Stimulated activated CD4-positive, alpha-beta T cell treated with anti-CD3 and anti-CD28 coated beads, TNF-alpha, amount 100 ng/mL, for 24 hours (primary cell): ENCODE measurements at places on chromosomes 11 and 22.
A peak's percentile ranks its signal among the peaks of the same experiment; 100 is the strongest.

GRCh38 chr11:121067962-121068647, 32.9 kb upstream of the TECTA start:
- DNase-seq, result no peak

DNA sequence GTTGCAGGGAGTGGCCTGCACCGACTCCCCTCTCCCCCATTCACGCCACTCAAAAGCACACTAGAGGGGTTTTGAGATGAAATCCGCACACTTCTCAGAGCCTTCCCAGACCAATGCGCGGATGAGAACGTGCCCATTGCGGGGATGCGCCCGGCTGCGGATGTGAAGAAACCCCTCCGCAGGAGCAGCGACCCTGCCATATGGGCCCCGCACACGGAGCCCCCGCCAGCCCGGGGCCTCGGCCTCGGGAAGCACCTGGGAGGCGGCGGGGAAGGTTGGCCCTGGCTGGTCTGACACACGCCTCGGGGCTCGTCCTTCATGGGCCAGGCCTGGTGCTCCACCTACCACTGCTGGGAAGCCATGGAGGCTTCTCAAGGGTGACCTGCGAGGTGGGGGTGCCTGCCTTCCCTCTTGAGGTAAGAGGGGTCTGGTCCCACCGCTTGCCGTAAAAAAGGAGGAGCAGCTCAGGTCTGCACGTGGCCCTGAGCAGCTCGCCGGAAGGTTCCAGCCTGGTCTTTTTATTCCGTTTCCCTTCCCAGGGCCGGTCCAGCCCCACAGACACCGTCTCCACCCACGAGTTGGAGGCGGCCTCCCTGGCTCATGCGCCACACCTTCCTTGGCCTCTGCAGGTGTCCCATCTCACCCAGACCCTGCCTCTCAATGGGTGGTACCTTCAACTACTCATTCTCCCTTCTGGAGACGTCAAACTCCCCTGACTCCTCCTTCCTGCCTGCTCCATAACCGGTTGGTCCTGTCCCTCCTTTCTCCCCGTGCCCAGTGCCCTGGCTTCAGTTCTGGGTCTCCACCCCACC, 39.4 kb downstream of the TRMU start:
- no peak for DNase-seq

- no peak for DNase-seq
Measured at GRCh38 chr11:33898957-33899356, 7.1 kb upstream of the LMO2 start.

DNA sequence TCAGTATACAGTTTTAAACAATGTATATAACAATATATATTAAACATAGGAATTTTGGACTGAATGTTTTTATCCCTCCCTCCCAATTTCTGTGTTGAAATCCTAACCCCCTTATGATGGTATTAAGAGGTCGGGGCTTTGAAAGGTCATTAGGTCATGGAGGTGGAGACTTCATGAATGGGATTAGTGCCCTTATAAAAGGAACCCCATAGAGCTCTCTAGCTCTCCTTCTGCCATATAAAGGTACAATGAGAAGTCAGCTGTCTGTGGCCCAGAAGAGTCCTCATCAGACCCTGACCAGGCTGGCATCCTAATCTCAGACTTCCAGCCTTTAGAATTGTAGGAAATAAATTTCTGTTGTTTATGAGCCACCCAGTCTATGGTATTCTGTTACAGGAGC, 6.5 kb downstream of the NNMT start:
- no peak for DNase-seq

- no peak for DNase-seq
Measured at GRCh38 chr11:113538451-113539412, 63.5 kb upstream of the DRD2 start.

GRCh38 chr11:119729581-119729927, 554 bp upstream of the NECTIN1 start:
- DNase-seq, result no peak

DNA sequence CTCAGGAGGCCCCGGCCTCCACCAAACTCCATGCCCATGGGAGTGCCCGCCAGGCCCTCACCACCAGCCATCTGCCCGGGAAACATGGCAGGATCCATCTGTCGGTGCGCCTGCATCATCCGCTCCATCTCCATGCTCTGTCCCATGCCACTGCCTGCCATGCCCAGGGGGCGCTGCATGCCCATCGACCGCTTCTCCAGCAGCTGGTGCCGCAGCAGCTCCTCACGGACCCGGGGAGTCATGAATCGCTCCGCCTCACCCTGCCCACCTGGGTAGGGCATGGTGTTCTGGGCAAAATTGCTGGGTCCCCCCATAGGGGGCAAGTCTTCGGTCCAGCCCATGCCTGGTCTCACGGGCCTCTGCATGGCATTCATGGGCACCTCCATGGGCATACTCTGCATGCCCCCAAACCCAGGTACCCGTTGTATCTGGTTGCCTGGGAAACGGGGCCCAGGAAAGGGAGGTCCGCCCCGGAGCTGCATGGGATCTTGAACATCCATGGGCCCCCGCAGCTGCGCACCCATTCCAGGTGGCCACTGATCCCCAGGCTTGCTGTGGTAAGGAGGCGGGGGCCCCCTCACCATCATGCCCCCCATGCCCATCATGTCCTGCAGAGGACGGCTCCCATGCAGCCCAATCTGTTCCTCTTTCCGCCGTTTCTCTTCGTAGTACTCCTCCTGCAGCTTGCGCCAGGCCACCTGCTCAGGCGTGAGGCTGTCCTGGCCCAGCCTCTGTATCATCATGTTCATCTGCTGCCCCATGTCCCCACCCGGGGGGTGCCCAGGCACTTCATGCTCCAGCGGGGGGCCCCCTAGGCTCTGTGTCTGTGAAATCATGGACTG, 18.0 kb downstream of the CXCR5 start:
- DNase-seq, result no peak

DNA sequence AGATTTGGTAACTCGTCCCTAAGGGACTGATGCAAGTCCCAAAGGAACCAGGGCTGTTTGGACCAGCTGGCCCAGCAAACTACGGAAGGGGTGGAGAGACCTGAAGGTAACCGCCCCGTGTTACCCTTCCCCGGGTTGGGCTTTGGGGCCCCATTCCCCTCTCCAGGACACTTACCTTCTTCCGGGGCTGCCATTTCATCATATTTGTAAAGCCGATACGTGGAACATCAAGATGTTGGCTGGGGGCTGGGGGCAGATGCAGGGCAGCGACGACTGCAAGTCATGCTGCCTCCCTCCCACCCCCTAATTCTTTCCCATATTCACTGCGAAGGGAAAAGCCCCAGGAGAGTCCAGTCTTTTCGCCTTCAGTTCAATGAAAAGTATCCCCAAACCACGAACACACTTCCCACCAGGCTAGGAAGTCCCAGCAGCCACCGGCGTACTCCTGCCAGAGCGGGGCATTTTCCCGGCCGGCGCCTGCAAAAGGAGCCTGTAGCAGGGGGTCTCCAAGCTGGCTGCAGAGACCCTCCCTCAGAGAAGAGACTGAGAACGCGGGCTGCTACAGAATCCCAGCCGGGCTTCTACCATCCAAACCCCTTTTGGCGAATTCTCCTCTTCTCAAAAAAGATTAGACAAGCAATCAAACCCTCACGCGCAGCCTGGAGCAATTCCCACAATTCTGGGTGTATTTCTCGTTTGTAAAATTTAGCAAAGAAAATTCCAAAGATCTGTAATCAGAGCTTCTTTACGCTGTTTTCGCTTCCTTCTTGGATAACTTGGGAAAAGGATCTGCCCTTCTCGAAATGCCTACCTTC, 236.7 kb downstream of the TTC28 start:
- no peak for DNase-seq

DNA sequence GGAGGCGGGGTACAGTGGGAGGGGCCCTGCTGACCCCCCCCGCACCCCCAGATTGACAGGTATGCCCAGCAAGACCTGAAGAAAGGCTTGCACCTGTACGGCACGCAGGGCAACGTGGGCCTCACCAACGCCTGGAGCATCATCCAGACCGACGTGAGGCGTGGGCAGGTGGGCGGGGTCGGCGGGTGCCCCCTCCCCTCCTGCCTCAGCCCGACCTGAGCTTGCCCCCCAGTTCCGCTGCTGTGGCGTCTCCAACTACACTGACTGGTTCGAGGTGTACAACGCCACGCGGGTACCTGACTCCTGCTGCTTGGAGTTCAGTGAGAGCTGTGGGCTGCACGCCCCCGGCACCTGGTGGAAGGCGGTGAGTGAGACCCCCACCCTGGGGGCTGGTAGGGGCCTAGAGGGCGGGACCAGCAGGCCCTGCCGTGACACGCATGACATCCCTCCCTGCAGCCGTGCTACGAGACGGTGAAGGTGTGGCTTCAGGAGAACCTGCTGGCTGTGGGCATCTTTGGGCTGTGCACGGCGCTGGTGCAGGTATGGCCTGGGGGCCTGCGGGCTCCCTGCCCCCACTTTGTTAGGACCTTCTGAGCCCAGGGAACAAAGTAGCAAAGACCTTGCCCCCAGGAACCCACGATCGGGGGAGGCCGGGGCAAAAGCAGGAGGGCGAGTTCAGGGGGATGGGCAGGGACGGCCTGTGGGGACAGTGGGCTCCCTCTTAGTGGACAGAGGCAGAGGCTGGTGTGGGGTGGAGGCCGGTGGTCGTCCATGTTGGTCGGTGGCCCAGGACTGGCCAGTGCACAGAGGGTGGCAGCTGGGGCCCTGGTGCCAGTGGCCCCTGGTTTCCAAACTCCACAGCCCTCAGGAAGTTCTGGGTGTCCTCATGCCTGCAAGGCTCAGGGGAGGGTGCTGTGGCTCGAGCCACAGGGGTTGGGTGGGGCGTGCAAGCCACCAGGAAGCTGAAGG, 23.1 kb downstream of the TSPAN4 start:
- no peak for DNase-seq

DNA sequence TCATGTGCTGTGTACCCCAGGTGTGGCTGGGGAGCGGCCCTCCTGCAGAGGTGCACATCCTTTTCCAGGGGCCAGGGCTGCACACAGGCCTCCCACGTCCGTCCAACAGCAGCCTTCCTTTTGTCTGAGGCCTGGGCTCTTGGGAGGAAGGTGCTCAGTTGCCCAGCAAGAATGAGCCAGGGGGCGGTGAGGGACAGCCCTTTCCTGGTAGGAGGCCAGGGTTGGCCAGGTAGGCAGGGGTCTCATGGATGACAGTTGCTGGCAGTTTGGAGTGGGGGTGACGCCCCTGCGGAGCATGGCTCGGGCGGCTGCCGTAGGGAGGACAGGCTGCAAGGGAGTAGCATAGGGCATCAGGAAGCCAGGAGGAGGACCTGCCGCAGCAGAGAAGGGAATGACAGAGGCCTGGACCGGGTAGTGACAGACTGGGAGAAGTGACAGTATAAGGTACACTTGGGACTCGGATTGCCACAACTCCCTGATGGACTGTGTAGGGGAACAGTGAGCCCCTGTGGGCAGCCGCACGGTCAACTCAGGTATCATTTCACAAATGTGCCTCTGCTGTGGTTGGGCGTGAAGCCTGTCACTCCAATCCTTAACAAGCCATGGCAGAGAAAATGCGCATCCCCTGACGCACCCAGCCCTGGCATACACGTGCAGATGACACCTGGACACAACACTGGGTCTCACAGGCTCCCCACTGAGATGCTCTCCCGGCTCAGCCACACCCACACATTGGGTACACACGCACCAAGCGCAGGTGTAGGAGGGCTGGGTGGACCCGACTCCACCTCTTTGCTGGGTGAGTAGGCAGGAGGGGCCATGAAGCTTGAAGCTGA, 79.7 kb downstream of the DGCR2 start:
- DNase-seq, result no peak

DNA sequence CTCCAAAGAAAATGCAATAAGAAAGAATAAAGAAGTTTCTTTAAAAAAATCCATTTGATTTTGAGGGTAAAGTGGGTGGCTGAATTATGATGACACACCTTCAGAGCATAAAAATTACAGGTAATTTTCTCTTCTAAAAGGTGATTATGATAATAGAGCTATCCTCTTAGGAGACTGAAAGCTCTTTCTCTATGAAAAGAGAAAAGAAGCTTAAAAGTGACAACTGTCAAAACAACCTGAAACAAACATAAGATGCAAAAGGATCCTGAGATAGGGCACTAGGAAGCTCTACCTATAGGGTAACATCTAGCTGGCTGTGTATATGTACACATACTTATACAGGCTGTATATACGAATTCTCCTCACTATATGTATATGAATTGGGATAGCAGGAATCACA, 270.2 kb downstream of the GUCY1A2 start:
- no peak for DNase-seq

- DNase-seq, result no peak
Measured at GRCh38 chr11:118276422-118276821, 12.3 kb upstream of the MPZL2 start.

DNA sequence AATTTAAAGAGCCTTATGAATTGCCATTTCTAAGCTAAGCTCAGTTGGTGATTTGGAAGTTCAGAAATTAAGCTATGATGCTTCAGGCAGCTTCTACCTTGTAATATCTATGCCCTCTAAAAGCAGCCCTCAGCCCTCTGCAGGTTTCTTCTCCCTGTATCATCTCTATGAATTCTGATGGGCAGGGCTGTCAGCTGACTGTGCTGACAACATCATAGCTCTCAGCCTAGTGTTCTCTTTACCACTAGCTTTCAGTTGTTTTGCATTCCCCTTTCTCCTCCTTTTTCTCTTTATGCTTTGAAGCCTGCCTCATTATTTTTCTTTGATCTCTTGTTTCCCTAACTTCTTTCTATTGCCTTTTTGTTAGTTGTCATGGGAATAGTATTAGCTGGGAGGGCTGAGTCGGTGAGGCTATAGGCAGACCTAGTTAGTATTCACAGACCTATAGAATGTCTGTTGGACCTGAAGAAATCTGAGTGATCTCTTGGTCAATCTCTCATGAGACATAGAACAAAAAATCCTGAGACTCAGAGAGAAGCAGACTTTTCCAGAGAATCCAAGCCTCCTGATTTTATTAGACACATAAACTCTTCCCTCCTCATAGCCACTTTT, 535.4 kb downstream of the RAB38 start:
- no peak for DNase-seq

- DNase-seq, result no peak
Measured at GRCh38 chr22:22458896-22459588, 49.5 kb downstream of the ZNF280B start.

GRCh38 chr11:91397134-91397468, 827.5 kb upstream of the FAT3 start:
- DNase-seq, result no peak

- no peak for DNase-seq
Measured at GRCh38 chr11:60130496-60130895, 42.0 kb downstream of the MS4A2 start.

DNA sequence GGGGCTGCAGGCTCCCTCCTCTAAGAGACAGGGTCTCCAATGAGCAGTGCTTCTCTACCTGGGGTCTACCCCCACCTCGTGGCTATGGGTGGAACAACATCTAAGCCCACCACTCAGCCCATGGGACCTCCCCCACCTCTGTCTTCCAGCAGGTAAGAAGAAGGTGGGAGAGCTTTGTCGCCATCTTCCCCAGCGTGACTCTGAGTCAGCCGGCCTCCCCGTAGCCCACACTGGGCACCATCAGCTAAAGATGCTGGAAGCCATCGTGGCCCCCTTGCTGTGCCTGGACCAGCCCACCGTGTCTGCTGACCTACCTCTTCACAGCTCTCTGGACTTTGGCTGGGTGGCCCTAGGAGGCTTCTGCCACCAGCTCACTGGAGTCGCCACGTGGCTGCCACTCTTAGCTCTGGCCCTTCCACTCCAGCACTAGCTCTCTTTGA, 944 bp downstream of the C11orf86 start:
- peak; percentile 21 for DNase-seq

- DNase-seq, result no peak
Measured at GRCh38 chr11:34425360-34425759, 13.4 kb upstream of the CAT start.
